ENCODE measurements at places on chromosomes 2 and 18.

DNA sequence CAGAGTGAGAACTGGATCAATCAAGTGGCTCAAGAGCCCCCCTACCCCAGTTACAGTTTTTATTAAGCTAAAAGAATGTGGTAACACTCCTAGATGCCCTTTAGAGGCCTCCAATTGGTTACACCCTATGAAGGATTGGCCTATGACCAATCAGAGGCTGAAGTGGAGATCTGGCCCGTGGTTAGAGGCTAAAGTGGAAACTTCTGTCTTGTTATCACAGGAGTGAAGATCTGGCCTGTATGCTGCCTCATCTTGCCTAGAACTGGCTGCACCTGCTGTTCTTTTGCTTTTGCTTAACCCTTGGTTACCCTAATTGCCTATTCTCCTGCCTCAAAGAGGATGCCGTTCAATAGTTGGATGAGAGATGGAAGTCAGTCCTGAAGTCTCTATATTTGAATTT lies 100.1 kb upstream of the MAP2 start:
- no peak for DNase-seq

- no peak for DNase-seq
Observed at GRCh38 chr2:2326068-2327040, 4.7 kb downstream of the MYT1L start.

DNA sequence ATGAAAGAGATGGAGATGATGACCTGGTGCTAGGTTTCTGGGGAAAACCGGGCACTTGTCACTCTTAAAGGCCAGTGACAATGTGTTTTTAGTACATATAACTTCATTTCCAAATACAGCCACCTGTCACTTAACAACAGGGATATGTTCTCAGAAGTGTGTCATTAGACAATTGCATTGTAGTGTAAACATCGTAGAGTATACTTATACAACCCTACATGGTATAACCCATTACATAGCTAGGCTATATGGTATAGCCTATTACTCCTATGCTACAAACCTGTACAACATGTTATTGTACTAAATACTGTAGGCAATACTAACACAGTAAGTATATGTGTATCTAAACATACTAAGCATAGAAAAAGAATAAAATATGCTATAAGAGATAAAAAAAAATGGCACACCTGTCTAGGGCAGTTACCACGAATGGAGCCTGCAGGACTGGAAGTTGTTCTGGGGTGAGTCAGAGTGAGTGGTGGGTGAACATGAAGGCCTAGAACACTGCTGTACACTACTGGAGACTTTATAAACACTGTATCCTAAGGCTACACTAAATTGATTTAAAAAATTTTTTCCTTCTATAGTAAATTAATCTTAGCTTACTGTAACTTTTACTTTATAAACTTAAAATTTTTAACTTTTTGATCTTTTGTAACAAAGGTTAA lies 123.2 kb downstream of the THADA start:
- DNase-seq = no peak

DNA sequence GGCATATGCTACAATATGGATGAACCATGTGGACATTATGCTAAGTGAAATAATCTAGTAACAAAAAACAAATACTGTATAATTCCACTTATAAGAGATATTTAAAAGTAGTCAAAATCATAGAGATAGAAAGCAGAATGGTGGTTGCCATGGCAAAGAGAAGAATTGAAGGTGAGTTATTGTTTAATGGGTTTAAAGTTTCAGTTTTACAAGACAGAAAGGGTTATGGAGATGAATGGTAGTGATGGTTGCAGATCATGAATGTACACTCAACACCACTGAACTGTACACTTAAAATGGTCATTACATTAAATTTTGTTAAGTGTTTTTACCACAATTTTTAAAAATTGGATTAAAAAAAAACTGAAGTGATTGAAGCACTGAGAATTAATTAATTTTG lies 298.2 kb upstream of the ZC3H15 start:
- no peak for DNase-seq

DNA sequence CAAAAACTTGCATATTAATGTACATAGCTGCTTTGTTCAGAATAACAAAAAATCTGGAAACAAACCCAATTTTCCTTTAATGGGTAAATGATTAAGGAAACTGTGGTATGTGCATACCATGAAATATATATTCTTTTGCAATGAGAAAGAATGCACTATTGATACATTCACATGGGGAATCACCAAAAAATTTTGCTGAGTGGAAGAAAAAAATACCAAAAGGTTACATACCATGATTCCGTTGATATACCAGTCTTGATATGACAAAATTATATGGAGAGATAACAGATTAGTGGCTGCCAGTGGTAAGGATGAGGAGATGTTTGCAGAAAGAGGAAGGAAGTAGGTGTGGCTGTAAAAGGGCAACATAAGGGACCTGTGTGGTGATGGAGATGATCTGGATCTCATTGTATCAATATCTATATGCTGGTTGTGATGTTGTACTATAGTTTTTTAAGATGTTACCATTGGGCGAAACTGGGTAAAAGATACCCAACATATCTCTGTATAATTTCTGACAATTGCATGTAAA lies 54.6 kb upstream of the BCL2L11 start:
- DNase-seq = no peak

Data from SW 1271 (cell line).